Thoracic aorta endothelial cell (primary cell): ENCODE measurements at places on chromosomes 7 and 10. TPM values are rescaled to one million over a fixed set of nuclear protein-coding genes. Genes with fewer than 3 reads are reported as not detected.

The SEPTIN7 gene
- total RNA-seq, result 299 and 340 TPM in 2 replicates

The ZNF117 gene
- 19.6 and 28.9 TPM in 2 replicates for total RNA-seq

The EPHB4 gene
- total RNA-seq, result 148 and 172 TPM in 2 replicates

The OPN1SW gene
- not detected in 2 replicates for total RNA-seq

The SP8 gene
- not detected in 2 replicates for total RNA-seq

The TRPV5 gene
- not detected in 2 replicates for total RNA-seq

The MPP7 gene
- 0.27 and 0.50 TPM in 2 replicates for total RNA-seq

The BEND7 gene
- 12.9 and 24.3 TPM in 2 replicates for total RNA-seq

The SPDYE2 gene
- total RNA-seq, result not detected in 2 replicates

The JMJD1C gene
- total RNA-seq, result 212 and 268 TPM in 2 replicates

The CRPPA gene
- 2.2 and 2.3 TPM in 2 replicates for total RNA-seq

The IL15RA gene
- total RNA-seq, result 14.9 and 26.6 TPM in 2 replicates

The PIP gene
- not detected in 2 replicates for total RNA-seq

The AKR1E2 gene
- 2.0 and 2.8 TPM in 2 replicates for total RNA-seq

The TBC1D12 gene
- 16.8 and 18.9 TPM in 2 replicates for total RNA-seq

The LRRC18 gene
- total RNA-seq, result not detected in 2 replicates

The CEP55 gene
- total RNA-seq, result 84.8 and 124 TPM in 2 replicates

The IDI1 gene
- total RNA-seq, result 89.9 and 119 TPM in 2 replicates

The EIF5AL1 gene
- total RNA-seq, result 0.93 and 1.6 TPM in 2 replicates

The H2BK1 gene
- not detected in 2 replicates for total RNA-seq

The ZNF679 gene
- not detected in 2 replicates for total RNA-seq

The OR2A7 gene
- 0.27 and 0.65 TPM in 2 replicates for total RNA-seq

The MXI1 gene
- 6.6 and 7.8 TPM in 2 replicates for total RNA-seq

The HERPUD2 gene
- total RNA-seq, result 25.3 and 31.6 TPM in 2 replicates
